ENCODE measurements at places on chromosomes 16 and 17.

- DNase-seq = no peak
These were observed 120.6 kb downstream of the XYLT1 start for GRCh38 chr16:17350207-17350606.

GRCh38 chr17:43732958-43733357, 25.6 kb downstream of the SOST start:
- DNase-seq = no peak

DNA sequence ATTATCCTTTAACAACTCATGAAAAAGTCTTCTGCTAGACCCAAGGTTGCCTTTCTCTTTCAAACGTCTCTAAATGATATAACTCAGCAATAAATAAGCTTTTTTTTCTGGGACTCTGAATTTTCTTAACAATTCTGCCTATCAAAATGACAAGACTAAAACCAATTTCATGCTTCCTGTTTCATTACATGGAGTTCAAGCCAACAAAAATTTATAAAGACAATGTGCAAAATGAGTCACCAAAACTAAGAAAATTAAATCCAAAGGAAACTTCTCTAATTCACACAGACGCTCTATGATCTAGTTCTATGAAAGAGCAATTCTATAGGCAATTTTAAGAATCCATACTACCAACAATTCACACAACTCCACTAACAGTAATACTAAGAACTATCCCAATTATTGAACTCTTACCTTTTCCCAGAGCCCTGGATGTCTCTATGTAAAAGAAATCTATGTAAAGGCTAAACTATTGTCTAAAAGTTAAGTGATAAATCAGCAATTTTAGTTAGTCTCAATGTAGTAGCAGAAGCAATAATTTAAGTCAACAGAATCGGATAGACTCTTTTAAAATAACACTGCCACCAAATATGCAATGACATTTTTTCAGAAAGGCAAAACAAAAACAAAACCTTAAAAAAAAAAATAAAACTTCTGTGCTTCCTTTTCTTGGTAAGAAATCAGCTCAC, 44.2 kb downstream of the ZZEF1 start:
- no peak for DNase-seq

GRCh38 chr17:79808763-79809529, 12.1 kb upstream of the CBX8 start:
- DNase-seq = no peak

DNA sequence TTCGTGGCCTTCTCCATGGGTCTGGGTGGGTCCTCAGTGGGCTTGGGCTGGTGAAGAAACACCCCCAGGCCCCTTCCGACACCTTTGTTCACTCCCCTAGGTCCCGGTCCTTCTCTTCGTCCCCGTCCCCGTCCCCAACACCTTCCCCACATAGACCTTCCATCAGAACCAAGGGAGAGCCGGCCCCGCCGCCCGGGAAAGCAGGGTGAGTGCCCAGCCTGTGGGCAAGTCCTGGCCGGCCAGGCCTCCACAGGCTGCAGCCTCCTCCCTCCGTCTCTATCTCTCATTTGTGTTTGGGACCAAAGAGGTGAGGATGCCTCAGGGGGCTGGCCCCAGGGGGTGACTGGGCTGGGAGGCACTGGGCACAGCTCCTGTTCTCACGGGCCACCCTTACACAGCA, 14.5 kb upstream of the IL17C start:
- no peak for DNase-seq

GRCh38 chr16:55660828-55661227, 5.0 kb downstream of the SLC6A2 start:
- DNase-seq = no peak

DNA sequence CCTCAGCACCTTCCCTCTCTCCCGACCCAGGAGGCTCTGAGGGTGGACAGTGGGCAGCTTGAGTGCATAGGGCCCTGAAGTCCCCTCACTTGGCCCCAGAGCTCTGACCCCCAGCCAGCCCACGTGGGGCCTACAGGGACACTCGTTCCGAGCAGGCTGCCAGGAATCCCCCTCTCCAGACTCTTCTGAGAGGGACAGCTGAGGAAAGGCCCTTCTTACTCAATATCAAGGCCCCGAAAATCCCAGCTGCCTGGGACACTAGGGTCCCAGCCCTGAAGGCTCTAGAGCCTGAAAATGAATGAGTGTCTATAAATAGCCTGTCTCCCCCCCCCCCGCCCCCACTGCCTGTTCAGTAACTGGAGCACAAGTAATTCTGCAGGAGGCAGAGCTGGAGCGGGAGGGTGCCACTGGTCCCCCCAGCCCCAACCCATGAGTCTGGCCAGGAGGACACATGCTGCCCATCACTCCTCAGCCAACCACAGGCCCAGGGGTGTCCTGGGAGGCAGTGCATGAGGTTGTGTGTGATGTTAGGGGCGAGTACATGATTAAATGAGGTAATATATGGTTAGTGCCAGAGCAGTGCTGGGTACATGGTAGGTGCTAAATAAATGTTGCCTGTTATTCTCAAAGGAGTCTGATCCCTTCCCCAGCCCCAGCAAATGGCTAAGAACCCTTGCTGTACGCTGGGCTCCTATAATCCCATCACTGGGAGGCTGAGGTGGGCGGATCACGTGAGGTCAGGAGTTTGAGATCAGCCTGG, 11.6 kb downstream of the ADAM11 start:
- no peak for DNase-seq

DNA sequence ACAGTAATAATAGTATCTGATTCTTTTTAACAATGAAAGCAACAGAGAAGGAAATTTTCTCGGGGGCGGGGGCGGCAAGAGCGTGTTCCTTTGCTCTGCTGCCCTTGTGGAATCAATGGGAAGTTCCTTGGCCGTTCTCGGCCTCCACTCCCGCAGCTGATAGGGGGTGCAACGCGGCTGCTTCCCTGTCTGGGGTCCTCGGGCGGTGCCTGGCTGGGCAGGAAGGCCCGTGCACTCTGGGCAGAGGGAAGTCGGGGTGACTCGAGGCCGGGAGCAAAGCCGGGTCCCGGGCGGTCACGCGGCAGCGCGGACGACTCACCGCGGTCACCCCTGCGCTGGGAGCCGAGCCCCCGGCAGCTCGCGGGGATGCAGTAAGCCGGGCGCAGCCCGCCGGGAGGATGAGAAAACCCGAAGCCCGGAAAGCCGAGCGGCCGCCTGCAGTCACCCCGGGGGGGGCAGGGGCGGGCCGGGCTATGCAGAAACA, 2.5 kb downstream of the TUBB3 start:
- DNase-seq = no peak

- DNase-seq = no peak
These were observed 1.7 kb upstream of the LASP1 start for GRCh38 chr17:38867968-38868816.

DNA sequence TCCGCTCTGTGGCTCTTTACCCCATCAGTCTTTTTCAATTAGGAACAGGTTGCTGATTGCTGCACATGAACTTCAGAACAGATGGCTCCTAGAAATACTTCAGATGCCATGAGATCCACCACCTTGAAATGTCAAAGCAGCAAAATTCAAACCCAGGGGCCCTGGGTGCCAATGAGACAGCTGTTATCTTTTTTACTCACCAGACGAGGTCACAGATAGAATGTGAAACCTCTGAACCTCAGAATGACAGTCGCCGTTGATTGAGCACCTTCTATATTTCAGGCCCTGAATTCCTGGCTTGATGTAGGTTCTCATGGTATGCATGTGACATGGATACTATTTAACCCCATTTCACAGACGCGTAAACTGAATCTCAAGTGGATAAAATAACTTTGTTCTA, 63.0 kb downstream of the MAF start:
- DNase-seq = no peak

GRCh38 chr17:80650751-80651518, 106.3 kb downstream of the RPTOR start:
- no peak for DNase-seq

GRCh38 chr17:30200106-30200505, 35.4 kb downstream of the SLC6A4 start:
- no peak for DNase-seq

- DNase-seq = no peak
These were observed 75.6 kb upstream of the PLCG2 start for GRCh38 chr16:81703177-81704155.

DNA sequence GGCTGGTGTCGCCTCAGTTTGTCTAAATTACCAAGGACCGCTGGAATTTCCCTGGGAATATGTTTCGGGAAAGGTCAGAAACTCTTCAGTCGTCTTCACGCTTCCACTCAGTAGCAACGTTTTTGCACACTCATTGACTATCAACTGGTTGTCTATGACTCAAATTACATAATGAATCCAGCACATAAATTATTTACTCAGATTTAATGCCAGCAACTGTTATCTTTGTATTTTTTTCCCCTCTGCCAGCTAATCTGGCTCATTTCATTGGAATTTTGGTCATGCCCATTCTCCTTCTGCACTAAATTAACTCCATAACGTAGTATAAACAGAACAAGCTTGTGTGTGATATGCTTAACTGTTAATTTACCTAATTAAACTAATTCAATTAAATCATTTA, 372.7 kb upstream of the ZFHX3 start:
- no peak for DNase-seq

DNA sequence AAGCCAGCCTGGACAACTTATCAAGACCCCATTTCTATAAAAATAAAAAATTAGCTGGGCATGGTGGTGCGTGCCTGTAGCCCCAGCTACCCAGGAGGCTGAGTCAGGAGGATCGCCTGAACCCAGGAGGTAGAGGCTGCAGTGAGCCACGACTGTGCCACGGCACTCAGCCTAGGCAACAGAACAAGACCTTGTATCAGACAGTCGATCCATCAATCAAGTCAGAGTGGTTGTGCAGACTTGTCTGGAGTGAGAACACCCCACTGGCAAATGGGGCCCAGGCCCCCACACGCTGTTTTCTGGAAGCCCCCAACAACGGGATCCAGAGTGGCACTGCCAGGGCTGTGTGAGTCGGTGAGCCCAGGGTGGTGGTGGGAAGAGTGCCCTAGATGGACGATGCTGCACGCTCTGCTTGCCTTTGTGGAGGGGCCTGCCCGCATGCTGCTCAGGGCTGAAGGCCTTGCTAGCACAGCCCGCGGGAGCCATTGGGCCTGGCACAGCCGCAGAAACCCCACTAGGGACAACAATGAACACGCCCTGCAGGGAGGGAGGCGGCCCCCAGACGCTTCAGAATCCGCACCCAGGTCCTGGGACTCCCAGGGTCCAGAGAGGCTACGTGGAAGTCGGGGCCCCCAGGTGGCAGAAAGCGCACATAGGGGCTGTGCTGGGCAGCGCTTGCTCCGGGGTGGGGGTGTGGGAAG, 80.1 kb upstream of the GNG13 start:
- DNase-seq = no peak

DNA sequence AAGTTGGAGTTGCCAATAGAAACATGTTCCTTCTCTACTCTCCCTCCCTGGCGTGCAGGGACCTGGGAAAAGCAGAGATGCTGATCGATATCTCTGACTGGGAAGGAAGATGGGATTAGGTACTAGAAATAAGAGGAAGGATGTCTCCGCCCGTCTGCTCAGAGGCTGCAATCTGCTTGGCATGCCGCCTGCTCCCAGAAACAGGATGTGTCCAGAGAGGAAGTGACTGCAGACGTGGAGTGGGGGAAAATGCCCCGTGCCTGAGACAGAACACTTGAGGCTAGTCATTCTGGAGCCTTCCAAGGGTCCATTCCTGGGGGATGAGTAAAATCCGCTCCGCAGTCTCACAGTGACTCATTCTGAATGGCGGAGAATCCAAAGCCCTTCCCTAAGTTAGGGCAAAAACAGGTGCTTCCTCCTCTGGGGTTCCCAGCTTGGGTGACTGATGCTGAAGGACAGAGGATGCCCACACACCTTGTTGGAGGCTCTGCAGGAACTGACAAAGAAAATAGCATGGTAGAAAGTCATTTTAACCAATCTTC, 45.0 kb upstream of the SMURF2 start:
- DNase-seq = no peak

- DNase-seq = no peak
These were observed 1.1 kb downstream of the CCP110 start for GRCh38 chr16:19524616-19525384.

- DNase-seq = no peak
These were observed 2.9 kb downstream of the CMIP start for GRCh38 chr16:81447383-81448101.

DNA sequence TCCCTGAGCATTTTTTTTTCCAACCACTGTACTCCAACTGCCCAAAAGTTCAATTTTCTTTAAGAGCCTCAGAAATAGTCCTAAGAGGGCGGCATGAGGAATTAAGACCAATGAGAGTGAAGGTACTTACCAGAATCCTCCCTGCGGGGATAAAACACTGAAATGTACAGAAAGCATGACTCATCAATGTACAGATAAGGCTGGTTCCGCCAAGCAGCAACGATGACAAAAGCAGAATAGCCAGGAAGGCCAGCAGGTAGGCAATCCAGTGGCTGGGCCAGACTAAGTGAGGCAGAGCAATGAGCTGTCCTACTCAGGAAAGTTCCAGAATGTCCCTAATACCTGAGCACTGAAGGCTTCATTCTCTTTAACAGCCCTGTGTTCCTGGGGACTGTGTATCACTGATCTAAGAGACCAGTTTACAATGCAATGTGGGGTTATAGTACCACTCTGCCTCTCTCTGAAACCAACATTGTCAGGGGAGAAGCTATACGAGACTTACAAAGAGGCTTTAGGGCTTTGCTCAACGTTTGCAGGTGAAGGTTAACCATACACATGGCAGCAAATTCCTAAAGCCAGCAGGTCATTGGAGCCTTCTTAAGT, 11.0 kb upstream of the GPR139 start:
- DNase-seq = no peak

DNA sequence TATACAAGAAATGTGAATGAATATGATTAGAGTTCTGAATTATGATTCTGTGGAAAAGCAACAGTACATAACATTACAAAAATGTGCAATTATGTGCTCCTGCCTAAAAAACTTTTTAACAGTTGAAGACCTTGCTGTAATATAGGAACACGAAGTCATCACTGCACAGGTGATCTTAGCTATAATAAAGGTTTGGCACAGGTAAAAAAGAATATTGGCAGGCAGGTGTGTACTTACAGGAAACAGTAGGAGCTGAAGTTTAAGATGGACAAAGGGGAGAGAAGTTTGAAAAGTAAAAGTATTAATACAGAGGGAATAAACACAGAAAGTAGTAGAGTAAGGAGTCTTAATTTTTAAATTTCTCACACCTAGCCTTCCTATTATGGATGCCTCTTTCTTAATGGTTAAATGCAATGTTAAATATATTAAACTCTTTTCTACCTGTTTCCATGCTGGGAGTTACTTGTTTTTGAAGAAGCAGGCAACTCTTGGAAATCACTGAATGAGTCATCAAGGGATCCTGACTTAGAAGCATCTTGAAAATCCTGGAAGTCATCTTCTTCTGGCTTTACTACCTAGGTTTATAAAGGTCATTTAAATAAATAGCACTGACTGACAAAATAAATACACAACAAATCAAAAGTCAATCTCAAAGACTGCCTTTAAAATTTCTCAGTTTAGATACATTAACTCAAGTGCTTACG, 40.7 kb downstream of the SYNRG start:
- no peak for DNase-seq

DNA sequence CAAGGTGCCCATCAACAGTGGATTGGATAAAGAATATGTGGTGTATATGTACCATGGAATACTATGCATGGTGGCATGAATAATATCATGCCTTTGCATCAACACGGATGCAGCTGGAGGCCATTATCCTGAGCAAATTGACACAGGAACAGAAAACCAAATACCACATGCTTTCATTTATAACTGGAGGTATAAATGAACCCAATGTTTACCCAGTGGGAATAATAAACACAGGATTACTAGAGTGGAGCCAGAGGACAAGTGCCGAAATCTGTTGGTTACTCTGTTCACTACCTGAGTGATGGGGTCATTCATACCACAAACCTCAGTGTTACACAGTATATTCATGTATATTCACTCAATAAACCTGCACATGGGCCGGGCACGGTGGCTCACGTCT, 125.2 kb downstream of the CDH11 start:
- no peak for DNase-seq

- DNase-seq = peak; percentile 13
These were observed at the start of gene XAF1 for GRCh38 chr17:6755731-6756184. Gene XAF1 (plus strand): TSS chr17:6756046. CDS start chr17:6756079, 33 bp downstream.
